ENCODE measurements at places on chromosomes 2 and 18. TPM values are rescaled to one million over a fixed set of nuclear protein-coding genes. Genes with fewer than 3 reads are reported as not detected.
A peak's percentile ranks its signal among the peaks of the same experiment; 100 is the strongest.

- DNase-seq: no peak
Measured at GRCh38 chr18:5824370-5824984, 70.8 kb downstream of the TMEM200C start.

DNA sequence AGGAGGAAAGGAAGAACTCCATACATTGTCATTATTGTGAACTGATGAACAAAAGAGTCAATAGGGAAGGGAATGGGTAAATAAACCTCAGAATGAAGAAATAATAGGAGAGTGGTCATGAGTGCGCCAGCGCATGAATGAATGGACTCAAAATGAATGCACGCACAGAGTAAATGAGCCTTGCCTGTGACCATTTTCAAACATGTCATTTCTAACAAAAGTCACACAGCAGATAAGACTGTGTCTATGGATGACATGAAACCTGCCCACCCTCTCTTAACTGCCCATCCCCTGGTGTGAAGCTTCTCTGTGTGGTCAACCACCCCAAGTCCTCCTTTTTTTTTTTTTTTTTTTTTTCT is 121.1 kb upstream of the TEX51 start:
- no peak for DNase-seq

KIF1A gene
- total RNA-seq: 9.7 TPM

DNA sequence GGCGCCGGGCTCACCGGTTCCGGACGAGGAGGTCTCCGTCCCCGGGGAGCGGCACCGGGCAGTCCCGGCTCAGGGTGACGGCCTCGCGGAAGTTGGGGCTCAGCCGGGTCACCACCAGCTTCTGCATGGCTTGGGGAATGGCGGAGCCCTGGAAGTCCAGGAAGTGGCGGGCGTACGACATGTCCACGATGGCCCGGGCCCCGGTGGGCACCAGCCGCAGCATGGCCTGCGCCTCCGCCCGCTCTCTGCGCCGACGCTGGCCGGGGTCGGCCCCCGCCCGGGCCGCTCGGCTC is 157 bp downstream of the PTGR3 start:
- DNase-seq: peak; percentile 77

- DNase-seq: peak; percentile 60
Measured at GRCh38 chr2:71713581-71714580, 260.5 kb downstream of the DYSF start.

- DNase-seq: no peak
Measured at GRCh38 chr18:41917181-41917580, 37.9 kb upstream of the PIK3C3 start.

- no peak for DNase-seq
Measured at GRCh38 chr18:62499263-62499650, 23.6 kb upstream of the ZCCHC2 start.

VIT gene
- total RNA-seq: 4.8 TPM

SERPINB10 gene
- total RNA-seq: not detected

- DNase-seq: no peak
Measured at GRCh38 chr18:36912887-36913286, 84.0 kb downstream of the KIAA1328 start.

DNA sequence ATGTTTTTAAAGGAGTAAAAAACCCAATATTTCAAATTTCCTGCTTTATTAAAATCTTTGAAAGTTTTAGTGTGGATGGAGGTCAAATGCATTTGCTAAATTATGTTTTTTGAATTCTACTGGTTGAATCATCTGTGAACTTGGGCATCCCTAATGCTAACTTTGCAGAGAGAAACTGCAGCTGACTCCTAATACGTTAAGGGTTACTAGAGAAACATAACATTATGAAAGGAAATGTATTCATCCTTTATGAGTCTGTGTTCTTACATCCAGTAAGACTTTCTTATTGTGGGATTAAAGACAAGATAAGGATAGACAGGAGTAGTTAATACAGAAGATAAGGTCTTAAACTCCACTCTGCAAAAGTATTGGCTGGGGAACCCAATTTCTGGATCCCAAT is 140.6 kb downstream of the FAM124B start:
- DNase-seq: no peak

DNA sequence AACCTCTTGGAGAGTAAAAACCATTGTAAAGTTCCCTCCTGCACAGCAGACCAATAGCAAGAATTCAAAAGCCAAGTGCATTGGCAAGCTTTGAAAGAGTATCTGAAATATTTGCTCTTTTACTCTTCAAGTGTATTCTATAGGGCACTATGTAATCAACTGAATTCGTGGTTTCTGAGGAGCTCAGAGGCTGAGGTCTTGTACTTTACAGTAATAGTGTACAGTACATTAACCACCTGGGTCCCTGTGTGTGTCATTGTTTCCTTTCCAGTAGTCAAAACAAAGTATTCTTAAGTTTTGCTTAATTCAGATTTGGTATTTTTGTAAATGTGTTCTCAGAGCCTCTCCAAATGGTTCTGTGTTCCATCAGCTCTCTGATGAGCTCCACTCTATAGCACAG is 769.7 kb downstream of the LRRTM4 start:
- no peak for DNase-seq

DNA sequence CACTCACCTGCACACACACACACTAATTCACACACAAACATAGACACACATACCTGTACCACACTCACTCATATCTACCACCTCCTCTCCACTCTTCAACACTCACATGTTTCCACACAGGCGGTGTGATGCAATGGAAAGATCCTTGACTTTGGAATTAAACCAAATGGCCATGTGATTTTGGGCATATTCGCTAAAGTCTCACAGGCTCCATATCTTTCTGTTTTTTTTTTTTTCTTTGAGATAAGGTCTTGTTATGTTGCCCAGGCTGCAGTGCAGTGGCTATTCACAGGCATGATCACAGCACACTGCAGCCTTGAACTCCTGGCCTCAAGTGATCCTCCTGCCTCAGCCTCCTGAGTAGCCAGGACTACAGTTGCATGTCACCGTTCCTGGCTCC is 91.1 kb upstream of the MEX3C start:
- DNase-seq: no peak

DNA sequence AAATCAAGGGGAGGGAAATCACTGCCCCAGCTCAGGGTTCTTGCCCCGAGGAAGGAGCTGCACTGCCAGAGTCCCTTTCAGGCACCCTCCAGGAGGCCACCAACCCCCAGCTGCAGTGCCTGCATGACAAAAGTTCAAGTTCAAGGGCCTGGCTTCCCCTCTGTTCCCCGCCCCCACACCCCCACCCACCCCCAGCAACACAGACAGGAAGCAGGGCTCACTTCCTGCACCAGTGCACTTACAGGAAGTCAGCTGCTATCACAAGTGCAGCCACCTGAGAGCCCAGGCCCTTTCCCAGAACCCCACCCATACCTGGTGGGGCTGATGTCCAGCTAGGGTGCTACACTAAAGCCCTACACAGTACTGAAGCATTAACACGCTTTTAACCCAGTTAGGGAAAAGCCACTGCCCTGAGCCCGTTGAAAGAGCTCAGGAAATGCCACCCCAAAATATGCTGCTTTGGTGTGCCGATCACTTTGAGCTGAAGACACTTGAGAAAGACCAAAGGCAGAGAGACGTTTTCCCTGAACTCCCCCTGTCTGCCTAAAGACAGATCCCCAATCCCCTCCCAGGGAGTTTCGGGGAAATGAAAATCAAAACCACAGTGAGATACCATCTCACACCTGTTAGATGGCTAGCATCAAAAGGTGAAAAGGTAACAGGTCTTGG is 109.9 kb upstream of the CAB39 start:
- no peak for DNase-seq

DNA sequence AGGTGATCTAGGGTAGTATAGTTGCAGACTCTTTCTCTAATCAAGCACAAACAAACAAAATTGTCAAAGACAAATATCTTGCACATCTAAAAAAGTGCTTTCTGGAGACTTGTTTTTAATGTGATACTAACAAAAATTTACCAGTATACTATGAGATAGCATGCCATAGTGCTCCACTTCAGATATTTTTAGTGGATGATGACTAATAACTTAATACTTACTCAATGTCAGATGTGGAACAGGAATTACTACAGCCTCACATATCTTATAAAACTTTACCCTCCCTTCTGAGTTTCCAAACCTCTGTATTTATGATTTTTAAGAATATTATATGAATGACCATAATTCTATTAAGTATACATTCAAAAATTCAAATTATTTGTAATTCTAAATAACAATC is 1162.0 kb upstream of the SLC39A10 start:
- DNase-seq: no peak

REG3G gene
- total RNA-seq: not detected

- no peak for DNase-seq
Measured at GRCh38 chr2:199201539-199201938, 256.2 kb downstream of the SATB2 start.

DNA sequence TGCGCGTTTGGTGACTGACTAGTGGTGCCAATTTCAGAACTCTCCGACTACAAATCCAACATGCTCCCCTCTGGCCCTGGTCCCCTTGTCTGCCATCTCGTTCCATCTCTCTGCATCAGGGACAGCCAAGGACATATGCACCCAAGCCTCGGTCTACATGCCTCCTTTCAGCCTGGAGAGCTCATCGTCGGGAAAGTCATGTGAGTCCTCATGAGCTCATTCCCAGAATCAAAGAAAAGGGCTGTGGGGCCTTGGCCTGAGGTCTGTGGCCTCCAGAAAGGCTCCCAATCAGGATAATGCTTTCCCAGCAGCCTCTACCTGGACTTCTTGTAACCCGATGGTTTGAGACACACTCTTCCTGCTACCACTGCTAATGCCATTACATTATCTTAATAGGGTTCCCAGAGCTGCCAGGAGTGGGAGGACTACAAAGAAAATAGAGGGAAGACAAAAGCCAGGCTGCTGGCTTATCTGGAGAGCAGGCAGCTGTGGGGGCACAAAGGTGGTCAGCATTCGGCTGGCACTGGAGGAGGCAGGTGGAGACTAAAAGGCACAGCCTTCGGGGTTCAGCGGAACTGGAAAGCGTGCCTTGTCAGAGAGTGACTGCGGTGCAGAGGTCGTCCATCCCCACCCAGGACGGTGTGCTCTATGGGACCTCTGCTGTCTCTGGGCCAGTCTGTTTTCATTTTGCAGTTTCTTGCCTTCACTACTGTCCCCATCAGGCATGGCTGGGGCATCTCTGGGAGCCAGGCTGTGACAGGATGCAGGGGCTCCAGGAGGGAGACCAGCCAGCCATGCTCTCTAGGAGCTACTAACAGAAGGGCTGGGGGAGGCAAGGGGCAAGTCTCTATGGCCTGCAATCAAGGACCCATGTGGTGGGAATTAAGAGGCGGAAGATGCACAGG is 104.4 kb upstream of the SMAD2 start:
- DNase-seq: peak; percentile 47

DNA sequence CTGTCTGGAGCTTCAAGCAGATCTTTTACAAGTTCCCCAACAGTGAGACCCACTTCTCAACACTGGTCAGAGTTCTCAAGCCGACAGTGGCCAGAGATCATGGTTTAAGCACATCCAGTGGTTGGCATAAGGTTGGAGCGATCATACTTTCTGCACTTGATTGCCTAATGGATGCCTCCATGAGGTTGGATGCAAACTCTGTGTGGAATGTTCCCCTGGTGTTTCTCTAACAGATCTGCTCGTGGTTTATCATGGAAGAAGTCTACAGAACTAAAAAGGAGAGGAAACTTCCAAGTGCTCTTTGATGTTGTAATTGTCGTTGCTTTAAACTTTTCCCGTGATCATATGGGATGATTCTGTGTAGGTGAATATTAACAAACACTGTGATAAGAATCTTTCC is 60.7 kb downstream of the SH3RF3 start:
- no peak for DNase-seq

- no peak for DNase-seq
Measured at GRCh38 chr18:10239991-10240634, 214.3 kb upstream of the APCDD1 start.

DNA sequence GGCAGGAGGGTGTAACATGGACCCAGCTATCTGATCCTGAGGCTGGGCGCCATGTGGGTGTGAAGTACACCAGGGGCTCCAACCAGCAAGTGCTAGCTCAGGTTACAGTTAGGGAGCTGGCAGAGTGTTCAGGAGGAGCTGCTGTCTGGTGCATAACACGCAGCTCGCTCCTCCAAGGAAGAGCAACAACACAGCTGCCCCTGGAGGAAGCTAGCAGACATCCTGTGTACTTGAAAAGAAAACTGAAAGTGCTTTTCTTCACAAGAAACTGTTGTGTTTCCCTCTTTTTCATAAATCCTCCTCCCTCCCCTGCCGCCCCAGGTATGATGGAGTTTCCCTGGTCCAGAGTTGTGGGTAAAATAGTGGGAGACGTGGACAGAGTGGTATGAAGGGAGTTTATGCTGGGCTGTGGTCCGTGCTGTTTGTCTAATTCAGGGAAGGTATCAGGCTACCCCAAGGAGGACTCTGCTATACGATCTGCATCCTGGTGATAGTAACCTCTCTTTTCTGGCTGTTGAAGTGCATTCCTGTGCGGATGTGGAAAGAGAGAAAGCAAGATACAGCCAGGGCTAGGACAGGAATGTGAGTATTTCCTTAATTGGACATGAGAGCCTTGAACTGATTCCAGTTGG is 6.1 kb upstream of the LBH start:
- peak; percentile 84 for DNase-seq

GRCh38 chr18:11136241-11136640 is 13.1 kb downstream of the PIEZO2 start:
- no peak for DNase-seq

FOXI3 gene
- not detected for total RNA-seq

- DNase-seq: no peak
Measured at GRCh38 chr2:190711069-190711468, 62.2 kb downstream of the NAB1 start.

- DNase-seq: no peak
Measured at GRCh38 chr2:71941726-71942525, 205.7 kb downstream of the CYP26B1 start.

GRCh38 chr2:208356846-208357574 is 49.6 kb upstream of the PTH2R start:
- no peak for DNase-seq

- DNase-seq: no peak
Measured at GRCh38 chr2:150389447-150389846, 98.0 kb downstream of the RND3 start.

DNA sequence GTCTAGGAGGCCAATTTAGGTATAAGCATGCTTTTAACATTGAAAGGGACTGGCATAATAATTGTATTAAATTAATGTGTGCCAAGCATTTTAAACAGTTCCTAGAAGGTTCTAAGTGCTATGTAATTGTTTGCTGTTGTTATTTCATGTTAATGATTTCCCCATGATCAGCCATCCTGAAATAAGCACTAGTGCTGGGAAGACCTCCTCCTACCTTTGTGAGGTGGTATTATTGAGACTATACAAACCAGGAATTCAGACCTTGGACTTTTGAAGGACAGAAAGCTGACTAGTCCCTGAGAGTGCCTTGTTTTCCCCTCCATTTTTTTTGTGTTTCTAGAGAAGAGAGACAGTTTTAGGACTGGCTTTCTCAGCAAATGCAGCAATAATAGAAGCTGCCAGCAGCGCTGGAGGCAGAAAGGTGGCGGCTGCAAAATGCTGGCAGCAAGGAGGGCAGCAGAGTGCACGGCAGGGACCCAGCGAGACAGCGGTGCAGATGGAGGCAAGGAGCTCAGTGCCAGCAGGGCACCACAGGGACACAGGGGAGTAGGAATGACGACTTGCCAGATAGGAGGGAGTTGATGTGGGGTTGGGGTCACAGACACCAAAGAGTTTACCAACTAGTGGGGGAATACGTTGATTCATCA is 25.3 kb downstream of the NABP1 start:
- DNase-seq: no peak

Measured in sigmoid colon (tissue), 7 donors.